ENCODE measurements at places on chromosomes 5 and 9.

- no peak for DNase-seq
Measured at GRCh38 chr5:126377424-126377823, 45.8 kb upstream of the GRAMD2B start.

GRCh38 chr9:34996905-34997279 is 7.3 kb downstream of the DNAJB5 start:
- DNase-seq: no peak

DNA sequence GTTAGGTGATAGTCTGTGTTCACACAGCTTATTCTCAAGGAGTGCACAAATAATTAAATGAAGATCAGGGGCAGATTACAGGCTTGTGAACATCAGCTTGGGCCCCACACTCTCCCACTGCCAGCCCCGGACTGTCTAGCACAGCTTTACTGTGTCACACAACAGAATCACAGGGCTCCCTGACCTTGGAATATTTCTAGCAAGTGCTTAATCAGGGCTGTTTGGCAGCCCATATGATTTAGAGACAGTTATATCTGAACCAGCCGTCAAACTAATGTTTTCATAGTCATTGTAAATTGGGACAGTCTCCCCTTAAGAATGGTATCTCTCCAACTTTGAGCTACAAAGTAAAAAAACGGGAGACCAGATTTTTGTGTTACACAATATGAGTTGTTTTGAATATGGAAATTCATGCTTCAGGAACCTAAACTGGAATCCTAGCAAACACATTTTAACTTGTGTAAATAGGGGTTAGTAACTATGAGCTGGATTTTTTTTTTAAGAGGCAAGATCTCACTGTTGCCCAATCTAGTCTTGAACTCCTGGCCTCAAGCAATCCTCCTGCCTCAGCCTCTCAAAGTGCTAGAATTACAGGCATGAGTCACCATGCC is 517.6 kb downstream of the BNC2 start:
- DNase-seq: peak; percentile 64

GRCh38 chr9:122226142-122226757 is 2.5 kb downstream of the LHX6 start:
- DNase-seq: no peak

DNA sequence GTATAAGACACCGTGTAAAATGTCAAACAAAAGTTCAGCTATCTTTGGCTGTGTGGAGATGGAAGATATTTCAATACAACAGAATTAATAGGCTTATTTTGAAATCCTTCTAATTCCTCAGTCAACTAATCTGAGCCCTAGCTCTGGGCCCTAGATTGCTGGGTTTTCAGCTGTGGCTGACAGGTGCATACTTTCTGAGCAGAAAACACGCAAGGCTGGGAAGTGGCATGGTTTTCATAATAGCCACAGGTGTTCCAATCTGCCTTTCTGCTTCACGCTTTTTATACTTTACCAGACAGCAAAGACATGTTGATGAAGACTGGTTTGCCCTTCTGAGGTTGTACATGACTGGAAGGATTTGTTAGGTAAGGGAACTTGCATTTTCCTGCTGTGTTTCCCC is 20.7 kb upstream of the XPA start:
- DNase-seq: no peak

- DNase-seq: no peak
Measured at GRCh38 chr9:118271936-118272335, 567.7 kb downstream of the TLR4 start.

DNA sequence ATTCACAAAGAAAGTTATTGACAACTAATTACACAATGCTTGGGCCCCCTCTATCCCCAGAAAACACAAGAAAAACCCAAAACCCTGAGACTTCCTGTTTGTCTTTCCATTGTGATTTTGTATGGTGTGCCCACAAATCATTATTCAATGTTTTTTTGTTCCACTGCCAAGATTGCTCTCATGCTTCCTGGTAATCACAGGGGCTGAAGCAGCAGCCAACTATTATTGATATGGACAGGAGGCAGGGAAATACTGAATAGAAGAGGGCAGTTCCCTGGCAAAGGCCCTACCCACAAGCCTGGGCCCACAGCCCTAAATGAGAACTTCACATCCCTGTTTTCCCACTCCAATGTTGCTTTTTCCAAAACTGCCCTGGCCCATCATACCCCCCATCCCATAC is 21.5 kb upstream of the RFK start:
- DNase-seq: no peak

DNA sequence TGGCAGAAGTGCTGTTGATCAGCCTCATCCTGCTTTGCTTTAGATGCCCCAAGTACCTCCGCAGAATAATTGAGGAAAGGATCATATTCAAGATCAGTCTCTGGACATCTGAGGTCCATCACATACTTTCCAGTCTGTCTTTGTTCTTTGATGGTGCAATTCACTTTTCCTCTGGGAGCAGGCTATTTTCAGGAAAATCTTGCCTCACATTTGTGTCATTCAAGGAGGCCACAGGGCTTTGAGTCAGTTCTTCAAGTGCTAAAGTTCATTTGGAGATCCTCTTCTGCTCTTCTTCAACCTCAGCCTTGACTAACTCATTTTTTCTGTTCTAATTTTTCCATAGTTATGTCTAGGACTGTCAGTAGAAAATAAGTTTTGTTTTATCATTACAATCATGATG is 18.6 kb downstream of the EQTN start:
- no peak for DNase-seq

DNA sequence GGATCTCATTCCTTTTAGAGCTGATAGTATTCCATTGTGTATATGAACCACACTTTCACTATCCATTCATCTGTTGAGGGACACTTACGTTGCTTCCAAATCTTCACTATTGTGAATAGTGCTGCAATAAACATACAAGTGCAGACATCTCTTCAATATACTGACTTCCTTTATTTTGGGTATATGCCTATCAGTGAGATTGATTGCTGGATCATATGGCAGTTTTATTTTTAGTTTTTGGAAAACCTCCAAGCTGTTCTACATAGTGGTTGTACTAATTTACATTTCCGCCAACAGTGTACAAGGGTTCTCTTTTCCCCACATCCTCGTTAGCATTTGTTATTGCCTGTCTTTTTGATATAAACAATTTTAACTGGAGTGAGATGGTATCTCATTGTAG is 33.8 kb upstream of the LECT2 start:
- DNase-seq: no peak

- DNase-seq: no peak
Measured at GRCh38 chr5:41968153-41968723, 43.2 kb downstream of the FBXO4 start.

DNA sequence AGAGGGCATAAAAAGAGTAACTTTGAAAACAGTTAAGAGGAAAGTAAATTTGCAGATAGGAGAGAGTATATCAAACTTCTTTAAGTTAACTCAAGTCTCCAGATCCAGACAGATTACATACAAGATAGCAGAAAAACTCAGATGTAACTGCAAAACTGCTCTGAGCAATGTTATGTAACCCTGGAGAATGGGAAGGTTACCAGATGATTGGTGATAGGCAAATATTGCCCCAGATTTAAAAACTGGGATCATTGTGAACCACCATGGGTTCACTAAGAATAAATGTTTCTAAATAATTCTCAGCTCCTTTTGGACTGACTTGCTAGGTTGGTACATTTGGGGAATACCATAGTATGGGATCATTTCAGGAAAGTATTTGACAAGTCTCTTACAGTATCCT is 176.5 kb downstream of the ARL15 start:
- no peak for DNase-seq

- no peak for DNase-seq
Measured at GRCh38 chr5:153780876-153781705, 257.6 kb downstream of the FAM114A2 start.

- no peak for DNase-seq
Measured at GRCh38 chr5:169182797-169183196, 118.1 kb downstream of the SLIT3 start.

GRCh38 chr5:156984064-156984463 is 21.0 kb upstream of the TIMD4 start:
- DNase-seq: no peak

DNA sequence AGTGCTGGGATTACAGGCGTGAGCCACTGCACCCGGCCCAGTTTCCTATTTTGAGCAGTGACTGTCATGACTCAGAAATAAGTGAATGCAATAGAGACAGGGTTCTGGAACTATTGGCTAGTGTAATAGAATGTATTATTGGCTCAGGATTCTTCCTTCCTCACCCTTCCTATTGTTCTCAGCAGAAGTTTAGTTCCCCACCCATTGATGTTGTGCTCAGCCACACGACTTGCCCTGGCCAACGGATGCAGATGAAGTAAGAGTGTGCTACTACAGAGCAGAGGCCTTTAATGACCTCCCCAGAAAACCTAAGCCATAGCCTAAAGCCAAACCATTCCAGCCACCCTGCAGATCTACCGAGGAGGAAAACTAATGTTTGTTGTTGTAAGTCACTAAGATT is 287.9 kb downstream of the AGTPBP1 start:
- DNase-seq: no peak

DNA sequence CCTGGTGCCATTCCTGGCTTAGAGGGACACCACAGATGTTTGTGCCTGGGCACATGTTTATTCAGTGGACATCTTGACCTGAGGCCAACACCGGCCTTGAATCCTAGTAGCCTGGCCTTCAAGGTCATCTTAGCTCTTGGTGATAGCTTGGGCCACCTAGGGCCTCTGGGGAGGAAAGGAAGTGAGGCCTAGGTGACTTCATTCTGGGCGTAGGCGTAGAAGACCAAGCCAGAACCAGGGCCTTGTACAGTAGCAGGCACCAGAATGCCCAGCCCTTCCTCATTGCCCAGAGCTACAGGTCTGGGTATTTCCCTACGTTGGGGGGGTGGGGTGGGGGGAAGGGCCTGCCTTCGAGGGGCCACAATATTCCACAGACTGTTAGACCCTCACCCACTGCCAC is 33.8 kb downstream of the WNK2 start:
- no peak for DNase-seq

GRCh38 chr5:104347119-104347708 is 784.6 kb upstream of the NUDT12 start:
- no peak for DNase-seq

- no peak for DNase-seq
Measured at GRCh38 chr5:136020383-136021015, 8.3 kb upstream of the TGFBI start.

- no peak for DNase-seq
Measured at GRCh38 chr9:134591573-134591981, 50.0 kb upstream of the COL5A1 start.

DNA sequence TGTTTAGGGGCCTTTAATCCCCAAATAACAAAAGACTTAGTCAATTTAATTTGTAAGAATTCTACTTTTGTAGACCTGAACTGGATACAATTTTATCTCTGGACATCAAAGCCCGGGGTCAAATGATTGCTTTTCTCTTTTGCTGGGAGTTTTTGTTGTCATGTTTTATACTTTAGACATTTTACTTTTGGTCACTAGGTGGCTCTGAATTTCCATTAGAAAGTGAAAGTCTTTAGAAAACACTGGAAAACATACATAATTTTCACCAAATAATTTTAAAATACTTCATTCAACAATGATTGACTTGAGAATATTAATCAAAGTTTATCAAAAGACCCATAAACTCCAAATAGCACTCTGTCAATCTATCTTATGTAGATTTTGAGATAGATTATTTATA is 2.8 kb upstream of the PCA3 start:
- DNase-seq: no peak

- no peak for DNase-seq
Measured at GRCh38 chr5:139394123-139394653, 716 bp downstream of the PROB1 start.

DNA sequence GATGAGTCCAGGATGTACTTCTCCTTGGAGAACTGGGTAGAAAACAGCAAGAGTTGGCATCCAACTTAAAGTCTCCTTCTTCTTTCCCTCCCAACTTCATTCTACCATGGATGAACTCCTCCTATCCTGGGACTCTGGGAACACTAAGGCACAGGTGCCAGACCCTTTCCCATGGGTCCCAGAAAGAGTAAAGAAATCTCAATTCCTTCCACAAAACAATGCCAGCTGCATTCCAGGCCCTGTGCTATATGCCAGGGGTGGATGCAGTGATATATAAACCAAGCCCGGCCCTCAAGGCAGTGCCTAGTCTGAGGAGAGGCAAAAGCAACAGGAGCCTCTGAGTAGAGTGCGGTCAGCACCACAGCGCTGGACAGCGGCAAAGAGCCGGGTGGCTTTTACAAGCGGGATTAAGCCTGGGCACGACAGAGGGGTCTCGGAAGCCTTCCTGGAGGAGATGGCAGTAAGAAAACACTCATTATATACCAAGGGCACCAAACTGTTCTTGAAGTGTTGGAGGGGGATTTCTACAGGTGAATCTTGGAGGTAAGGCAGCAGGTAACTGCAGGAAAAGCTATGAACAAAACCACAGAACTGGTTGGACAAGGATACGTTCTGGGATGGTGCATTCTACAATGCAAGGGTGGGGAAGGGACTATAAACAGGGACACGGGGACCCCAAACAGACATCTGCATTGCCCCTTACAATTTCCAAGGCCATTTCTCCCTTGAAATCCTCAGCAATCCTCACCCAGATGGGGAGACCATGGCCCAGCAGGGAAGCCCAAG is 16.4 kb upstream of the TOR2A start:
- no peak for DNase-seq

DNA sequence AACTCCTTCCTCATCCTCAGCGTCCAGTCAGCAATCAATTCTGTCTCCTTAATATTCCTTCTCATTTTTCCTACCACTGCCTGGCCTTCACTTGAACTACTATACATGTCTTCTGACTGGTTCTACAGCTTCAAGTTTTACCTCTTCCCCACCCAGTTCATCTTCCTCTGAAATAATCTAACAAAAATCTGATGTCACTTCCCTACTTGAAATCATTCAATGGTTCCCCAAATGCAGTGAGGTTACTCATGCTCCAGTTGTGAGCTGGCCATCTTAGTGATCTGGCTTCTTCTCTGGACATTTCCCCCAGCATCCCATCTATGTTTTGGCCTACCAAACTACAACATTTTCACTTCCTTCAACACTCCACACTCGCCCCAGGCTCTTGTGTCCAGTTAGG is 14.9 kb upstream of the TMEM267 start:
- DNase-seq: no peak

DNA sequence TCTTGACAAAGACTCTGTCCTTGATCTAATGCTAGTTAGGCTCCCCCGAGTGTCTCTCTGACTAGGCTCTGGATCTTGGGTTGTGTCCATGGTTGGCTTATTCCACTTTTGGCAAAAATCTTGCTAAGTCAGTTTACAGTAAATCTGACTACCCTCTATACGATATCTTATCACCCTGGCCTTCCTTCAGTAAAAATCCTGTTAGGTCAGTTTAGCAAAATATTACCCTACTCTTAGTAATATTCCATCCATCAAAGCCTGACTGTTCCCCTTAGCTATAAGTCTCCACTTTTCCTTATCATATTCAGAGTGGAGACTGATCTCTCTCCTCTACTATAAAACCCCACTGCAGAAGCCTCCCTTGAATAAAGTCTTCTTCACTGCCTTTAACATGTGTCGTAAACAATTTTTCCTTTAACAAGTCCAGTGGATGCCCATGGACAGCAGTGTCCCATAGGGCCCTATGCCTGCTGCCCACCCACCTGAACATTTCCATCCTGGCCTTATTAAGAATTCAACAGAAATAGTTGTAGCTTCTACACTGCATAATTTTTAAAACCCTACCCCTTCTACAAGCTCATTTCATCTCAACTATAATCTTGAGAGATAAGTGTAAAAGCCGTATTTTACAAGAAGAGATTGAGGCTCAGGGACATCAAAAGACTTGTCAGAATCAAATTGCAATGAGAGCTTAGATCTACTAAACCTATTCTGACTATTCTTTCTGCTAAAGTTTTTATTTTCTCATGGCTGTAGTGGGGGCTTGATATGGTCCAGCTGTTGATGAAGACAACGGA is 22.3 kb downstream of the MINAR2 start:
- no peak for DNase-seq
